ENCODE measurements at places on chromosomes 7 and 10.

- DNase-seq: no peak
Measured at GRCh38 chr10:113104047-113104446, 154.0 kb downstream of the TCF7L2 start.

GRCh38 chr7:18402488-18403183 lies 92.9 kb upstream of the HDAC9 start:
- no peak for DNase-seq

DNA sequence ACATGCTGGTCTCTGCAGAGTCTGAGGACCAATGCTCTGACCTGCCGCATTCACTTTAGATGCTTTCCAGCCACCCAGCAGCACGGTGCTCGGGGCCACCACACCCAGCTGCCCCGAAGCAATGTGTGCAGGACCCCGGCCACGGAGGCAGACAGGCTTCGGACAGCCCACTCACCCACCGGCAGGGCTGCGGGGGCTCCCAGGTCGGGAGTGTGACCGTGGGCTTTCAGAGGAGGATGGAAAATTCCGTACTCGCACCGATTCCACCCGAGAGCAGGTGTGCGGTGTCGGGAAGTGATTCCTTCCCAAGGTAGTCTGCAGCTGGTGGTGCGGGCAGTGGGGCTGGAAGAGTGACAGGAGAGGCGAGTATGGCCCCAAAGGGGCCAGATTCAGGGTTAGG lies 190.9 kb downstream of the DNAJB6 start:
- DNase-seq: no peak

DNA sequence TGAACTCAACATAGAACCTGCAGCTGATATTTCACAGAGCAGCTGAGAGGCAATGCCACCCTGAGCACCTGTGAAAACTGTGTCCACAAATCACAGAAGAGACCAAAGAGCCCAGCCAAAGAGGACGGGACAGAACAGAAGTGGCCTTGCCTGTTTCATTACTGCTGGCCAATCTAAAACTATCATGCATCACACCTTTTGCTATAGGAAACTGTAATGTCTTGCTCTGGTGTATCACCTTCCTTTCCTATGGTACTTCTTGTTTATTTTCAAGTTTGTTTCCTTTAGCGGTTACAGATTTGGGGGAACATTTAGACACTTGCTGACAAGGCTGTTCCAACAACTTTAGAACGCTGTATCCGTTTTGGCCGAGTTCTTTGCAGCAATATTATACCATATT lies 80.3 kb downstream of the PIP4K2A start:
- DNase-seq: no peak

- DNase-seq: no peak
Measured at GRCh38 chr10:21959998-21960397, 43.5 kb downstream of the DNAJC1 start.

Data from substantia nigra (tissue), 51 donors.